Stimulated activated CD4-positive, alpha-beta T cell treated with anti-CD3 and anti-CD28 coated beads, Interleukin-1b, Interleukin-23, amount 100 ng/mL, for 1 hour (primary cell): ENCODE measurements at places on chromosomes 5 and 9.

GRCh38 chr5:44536650-44537260 lies 147.5 kb upstream of the FGF10 start:
- DNase-seq: no peak

DNA sequence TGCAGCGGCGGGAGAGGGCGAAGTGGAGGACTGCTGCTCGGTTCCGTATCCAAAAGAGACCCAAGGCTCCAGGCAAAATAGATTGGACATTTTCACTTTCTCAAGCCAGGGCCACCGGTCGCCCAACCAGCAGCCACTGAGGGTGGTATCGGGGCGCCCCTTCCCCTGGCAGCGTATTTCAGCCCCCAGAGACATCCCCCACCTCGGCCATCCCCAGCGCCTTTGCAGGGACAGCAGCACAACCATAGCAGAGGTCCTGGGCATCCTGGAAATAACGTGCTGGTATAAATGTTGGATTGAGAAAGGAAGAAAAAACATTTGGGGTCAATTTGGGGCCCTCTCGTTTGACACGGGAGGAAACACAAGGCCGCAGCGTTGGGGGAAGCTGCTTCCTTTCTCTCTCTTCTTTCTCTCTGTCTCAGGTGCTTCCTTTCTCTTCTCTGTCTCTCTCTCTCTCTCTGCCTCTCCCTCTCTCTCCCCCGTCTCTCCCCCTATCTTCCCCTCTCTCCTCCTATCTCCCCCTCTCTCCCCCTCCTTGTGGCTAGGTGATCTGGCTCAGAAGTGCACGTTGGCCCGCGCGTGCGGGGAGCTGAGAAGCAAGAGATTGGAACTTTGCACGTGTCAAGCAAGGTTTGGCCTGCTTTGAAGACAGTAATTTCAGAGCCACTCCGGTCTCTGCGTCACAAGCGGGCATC lies 624 bp upstream of the RETREG1 start:
- no peak for DNase-seq

GRCh38 chr5:35900972-35901695 lies 37.3 kb downstream of the CAPSL start:
- no peak for DNase-seq

DNA sequence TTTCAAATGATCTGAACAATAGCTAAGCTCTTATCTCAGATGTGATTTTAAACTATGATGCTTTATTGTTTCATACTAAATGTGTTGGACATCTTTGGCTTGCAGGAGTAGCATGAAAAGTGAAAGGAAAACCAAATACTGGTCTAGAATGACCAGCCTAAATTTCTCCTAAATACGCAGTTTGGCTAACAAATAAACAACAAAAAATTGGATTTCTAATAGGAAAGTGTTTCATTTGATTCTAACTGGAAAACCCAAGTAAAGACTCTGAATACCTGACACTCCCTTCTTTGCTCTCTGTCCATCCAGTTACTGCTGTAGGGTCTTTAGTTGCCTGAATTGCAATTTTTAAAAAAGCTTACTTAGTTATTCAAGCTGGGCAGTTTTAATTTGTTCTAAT lies 111.7 kb upstream of the ACOT12 start:
- no peak for DNase-seq

DNA sequence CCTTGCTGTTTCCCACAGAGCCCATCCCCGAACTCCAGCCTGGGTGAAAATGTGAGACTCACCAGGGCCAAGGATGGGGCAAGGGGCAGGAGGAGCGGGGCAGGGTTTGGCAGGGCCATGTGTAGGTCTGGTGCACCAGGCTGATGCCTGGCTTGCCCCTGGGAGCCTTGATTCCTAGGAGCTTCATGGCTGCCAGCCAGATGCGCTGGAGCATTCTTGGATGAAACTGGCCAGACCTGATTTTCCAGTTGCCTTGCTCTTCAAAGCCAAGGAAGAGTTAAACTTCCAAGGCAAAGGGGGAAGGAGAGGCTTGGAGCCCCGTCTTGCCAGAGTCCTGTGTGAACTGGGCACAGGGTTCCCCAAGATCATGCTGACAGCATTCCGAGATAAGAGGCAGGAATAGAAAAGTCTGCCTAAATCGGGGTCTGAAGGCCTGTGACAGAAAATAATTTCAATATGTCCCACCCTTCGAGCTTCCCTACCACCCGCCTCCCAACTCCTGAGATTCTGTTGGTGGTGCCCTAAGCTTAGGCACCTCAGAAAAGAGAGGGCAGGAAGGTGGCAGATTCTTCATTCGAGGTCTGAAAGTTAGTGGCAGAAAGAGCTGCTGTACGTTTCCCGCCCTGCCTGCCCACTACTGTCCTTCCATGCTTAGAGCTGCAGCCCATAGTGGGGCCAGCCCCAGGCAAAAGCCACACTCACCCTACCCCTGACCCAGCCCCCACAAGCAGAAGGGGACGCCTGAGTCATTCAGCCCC lies 20.4 kb downstream of the FAT2 start:
- DNase-seq: no peak
